Activated T-helper 1 cell treated with anti-CD3 and anti-CD28 coated beads, Interleukin-12 subunit alpha, Interleukin-12 subunit beta, Interleukin-2, Interleukin-4 antibody, amounts not matched to agents 30 ng/mL and 10 ng/mL and 1 ng/mL, durations not matched to agents 14 hours and 24 hours and 36 hours (primary cell): ENCODE measurements at places on chromosomes 3 and 15.

GRCh38 chr3:141148169-141148568 lies 83.5 kb upstream of the PXYLP1 start:
- no peaks in the 10 kb centered on the region for H3K4me1 ChIP-seq
- H3K27me3 ChIP-seq = peaks cover 6% of the 10 kb centered on the region
- DNase-seq = no peak
- H3K27ac ChIP-seq = no peak overlapping the region

DNA sequence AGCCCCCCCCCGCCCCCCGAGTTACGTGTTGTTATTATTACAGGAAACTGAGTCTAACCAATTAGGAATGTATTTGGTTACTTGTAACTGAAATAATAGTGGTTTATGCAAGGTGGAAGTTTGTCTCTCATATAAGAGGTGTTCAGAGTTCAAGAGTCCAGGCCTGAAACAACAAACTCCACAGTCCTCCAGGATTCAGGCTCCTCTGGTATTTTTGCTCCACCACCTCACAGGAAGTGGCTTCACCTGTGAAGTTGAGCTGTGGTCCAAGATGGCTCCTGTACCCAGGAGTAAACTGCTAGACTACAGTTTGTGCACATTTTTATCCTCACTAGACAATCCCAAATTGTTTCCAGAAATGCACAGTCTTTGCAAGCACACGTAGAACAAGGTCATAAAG lies 27.3 kb downstream of the MOBP start:
- no peaks in the 10 kb centered on the region for H3K36me3 ChIP-seq
- peaks cover 19% of the 10 kb centered on the region for H3K27me3 ChIP-seq
- H3K27ac ChIP-seq = no peak overlapping the region
- H3K4me1 ChIP-seq = peaks cover 5% of the 10 kb centered on the region
- DNase-seq = no peak
- no peak overlapping the region for H3K4me3 ChIP-seq

DNA sequence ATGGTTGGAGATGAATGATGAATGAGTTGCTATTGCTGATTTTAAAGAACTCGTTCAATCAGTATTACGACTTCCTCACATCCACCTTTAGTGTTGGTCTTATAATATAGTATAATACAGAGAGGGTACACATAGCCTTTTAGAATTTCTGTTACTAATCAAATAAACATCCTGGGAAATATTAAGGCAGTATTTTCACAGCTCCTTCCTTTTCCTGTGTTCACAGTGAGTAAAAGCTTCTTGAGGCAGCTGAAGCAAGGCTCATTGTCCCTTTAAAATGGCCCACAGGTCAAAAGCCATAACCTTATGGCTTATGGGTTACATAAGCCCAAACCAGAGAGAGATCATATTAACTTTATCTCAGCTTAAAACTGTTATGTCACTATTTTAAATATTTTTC lies 1.3 kb upstream of the BTLA start:
- DNase-seq = no peak
- no peak overlapping the region for H3K27ac ChIP-seq
- H3K4me1 ChIP-seq = peaks cover 59% of the 10 kb centered on the region
- H3K4me3 ChIP-seq = no peak overlapping the region
- no peaks in the 10 kb centered on the region for H3K27me3 ChIP-seq
- H3K36me3 ChIP-seq = peaks cover 15% of the 10 kb centered on the region

DNA sequence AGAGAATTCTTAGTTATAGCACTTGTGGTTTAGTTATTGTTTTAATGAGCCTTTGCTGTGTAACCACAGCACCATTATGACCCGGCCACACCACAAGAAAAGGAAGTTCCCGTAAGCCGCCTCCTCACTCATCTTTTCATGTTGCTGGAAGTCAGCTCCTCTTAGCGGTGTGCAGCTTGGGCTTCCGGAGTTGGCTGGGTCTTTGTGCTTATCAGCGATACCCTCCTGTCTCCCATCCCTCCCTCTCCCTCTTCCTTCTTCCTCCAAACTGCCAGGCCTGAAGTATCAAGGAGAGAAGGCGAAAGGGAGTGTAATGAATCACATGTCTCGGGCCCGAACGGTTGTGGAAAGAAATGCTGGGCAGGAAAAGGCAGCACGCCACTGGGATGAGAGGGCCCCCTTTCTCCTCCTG lies 353.5 kb downstream of the MCTP2 start:
- H3K27me3 ChIP-seq = peaks cover 61% of the 10 kb centered on the region

DNA sequence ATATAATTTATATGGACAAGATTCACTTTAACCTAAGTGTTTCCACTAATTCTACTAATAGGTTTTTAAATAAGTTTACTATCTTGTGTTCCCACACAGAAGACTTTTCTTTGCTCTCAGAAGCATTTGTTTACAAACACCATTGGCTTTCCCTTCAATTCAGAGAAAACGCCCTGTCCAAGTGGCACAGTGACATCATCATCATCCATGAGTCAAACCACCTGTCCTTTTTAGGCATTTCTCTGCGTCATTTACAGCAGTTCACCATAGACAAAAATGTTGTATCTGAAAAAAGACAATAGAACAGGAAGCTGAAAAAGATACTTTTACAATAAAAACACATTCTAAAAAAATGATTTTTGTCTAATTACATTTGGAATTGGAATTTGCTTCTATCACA lies 9.3 kb upstream of the BCL2L10 start:
- no peaks in the 10 kb centered on the region for H3K27me3 ChIP-seq
- H3K36me3 ChIP-seq = peaks cover 5% of the 10 kb centered on the region
- no peak overlapping the region for H3K27ac ChIP-seq

- no peak overlapping the region for H3K27ac ChIP-seq
- H3K36me3 ChIP-seq = no peaks in the 10 kb centered on the region
- no peak overlapping the region for H3K4me3 ChIP-seq
- H3K27me3 ChIP-seq = no peaks in the 10 kb centered on the region
- no peaks in the 10 kb centered on the region for H3K4me1 ChIP-seq
- DNase-seq = no peak
Observed at GRCh38 chr3:80187981-80188380, 420.2 kb upstream of the ROBO1 start.

GRCh38 chr3:81888914-81889557 lies 127.6 kb upstream of the GBE1 start:
- H3K27me3 ChIP-seq = no peaks in the 10 kb centered on the region
- no peaks in the 10 kb centered on the region for H3K4me1 ChIP-seq
- H3K27ac ChIP-seq = no peak overlapping the region
- H3K4me3 ChIP-seq = no peak overlapping the region
- DNase-seq = no peak

DNA sequence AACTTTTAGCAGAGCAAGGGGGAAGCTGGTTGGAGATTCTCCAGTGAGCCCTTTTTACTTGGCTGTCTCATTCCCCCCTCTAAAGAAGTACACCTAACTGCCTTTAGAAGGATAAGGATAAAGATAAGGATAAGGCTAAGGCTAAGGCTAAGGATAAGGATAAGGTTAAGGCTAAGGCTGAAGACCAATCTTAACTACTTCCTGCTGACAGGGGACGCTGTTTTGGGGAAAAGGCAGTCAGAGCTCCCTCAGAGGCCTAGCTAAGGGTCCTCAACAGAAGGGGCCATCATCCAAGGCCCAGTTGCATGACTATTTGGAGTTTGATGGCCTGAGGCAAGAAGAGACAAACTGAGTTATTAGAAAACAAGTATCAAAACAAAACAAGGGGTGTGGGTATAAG lies 94.3 kb upstream of the ARPP21 start:
- no peak overlapping the region for H3K4me3 ChIP-seq
- no peaks in the 10 kb centered on the region for H3K4me1 ChIP-seq
- no peak for DNase-seq
- H3K27me3 ChIP-seq = no peaks in the 10 kb centered on the region
- no peaks in the 10 kb centered on the region for H3K36me3 ChIP-seq

DNA sequence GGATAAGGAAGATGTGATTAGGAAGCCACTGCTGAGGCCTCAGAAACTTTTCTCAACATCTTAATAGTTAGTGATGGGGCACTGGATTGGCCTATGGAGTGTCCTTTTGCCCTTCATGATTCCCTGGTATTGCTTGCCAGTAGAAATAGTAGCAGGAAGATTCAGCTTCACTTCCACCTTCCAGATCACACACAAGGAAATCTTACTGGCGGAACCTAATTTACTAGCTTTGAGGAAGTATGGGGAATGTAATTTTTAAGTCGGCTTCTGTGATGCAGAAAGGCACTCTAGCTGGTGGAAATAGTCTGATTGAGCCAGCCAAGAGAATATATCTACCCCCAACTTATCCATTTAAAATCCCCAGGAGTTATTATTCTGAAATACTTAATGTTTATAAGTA lies 46.5 kb downstream of the LPP start:
- H3K4me1 ChIP-seq = peaks cover 31% of the 10 kb centered on the region
- H3K4me3 ChIP-seq = no peak overlapping the region
- no peak overlapping the region for H3K27ac ChIP-seq

DNA sequence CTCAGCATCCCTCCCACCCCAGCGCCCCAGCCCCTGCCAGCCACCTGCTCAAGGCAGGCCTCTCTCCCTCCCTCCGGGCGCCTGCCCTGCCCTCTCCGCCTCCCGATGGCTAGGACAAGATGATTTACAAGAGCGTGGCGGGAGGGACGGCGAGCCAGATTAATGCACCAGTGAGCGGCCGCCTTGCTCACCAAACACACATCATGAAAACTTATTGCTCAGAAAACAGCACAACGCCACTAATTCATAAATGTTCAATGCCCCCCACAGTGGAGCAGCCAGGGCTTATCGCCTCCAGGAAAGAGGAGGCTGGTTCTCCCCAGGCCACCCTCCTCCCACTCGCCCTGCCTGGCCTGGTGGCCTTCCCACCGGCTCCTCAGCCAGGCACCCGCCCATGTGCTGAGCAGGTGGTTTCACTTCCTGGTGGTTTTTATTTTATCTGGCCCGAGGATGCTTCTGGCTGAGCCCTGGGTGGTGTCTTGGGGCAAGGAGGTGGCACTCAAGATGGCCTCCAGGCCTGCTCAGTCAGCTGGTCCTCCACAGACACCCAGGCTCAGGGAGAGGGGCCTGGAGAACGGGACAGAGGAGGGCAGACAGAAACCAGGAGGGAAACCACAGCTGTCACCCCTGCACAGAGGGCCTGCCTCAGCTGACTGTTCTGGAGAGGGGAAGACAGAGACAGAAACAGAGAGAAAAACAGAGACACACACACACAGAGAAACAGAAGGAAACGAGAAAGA lies 284.9 kb downstream of the UACA start:
- H3K27ac ChIP-seq = peak overlapping the region; percentile 76
- H3K27me3 ChIP-seq = peaks cover 54% of the 10 kb centered on the region
- DNase-seq = no peak
- peaks cover 81% of the 10 kb centered on the region for H3K4me1 ChIP-seq
